ENCODE measurements at places on chromosomes 16 and 17.

DNA sequence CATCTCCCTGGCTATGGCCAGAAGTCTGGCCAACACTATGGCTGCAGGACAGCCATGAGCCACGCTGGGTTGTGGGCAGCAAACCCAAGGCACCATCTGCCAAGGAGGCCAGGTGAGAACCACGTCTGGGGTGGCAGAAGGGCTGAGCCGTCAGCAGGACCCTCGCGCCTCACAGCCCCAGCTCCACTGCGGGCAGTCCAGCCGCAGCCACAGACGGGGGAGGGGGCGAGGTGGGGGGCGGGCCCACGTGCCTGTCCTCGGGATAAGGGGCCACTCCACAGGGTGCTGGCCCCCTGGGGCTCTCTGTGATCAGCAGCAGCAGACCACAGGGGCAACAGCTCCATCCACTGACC is 6.5 kb upstream of the BAIAP2 start:
- DNase-seq, result no peak

GRCh38 chr16:29736112-29736511 is 9.7 kb downstream of the C16orf54 start:
- no peak for DNase-seq

DNA sequence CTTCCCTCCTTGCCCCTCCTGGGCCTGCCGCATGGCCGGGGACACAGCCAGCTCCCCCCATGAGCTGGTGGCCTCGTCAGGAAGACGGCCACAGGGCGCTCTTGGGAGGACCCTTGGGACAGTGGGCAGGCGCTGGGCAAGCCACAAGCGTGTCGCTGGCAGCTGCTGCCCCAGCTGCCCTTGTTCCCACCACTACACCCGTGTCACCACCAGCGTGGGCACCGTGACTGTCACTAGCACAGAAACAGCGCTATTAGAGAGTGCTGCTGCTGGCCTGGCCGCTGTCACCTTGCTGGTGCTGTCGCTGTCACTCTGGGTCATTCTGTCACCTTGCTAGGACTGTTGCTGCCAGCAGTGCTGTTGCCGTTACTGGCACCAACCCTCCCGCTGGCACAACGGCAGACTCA is 47.2 kb downstream of the ZFPM1 start:
- no peak for DNase-seq

DNA sequence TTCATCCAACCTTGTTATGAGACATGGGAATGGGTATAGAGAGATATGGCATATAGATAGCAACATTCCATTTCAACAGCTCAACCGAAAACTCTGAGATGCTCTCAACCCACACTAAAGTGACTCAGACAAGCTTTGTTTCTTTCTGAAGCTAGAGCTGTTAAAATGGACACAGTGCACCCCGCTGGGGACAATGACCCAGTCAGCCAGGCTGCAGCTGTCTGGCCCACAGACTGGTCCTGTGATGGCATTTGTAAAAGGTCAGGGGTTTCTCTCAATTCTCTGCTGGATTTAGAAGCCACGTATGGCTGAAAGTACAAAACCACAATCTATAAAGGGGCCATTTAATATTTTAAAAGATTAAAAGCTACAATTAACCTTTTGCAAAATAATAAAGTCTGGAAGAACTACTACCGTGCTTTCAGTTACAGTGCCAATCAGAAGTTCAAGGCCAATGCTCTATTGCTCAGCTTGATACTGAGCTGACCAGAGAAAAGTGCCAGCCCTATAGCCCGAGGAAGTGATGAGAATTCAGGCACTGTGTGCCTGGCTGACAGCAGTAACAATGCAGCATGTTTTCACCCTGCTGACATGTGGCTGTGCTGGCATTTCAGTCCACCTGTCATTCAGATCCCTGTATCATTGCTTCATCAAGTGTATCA is 60.2 kb downstream of the TEX2 start:
- no peak for DNase-seq

- no peak for DNase-seq
Measured at GRCh38 chr16:85511938-85512807, 100.9 kb upstream of the GSE1 start.

DNA sequence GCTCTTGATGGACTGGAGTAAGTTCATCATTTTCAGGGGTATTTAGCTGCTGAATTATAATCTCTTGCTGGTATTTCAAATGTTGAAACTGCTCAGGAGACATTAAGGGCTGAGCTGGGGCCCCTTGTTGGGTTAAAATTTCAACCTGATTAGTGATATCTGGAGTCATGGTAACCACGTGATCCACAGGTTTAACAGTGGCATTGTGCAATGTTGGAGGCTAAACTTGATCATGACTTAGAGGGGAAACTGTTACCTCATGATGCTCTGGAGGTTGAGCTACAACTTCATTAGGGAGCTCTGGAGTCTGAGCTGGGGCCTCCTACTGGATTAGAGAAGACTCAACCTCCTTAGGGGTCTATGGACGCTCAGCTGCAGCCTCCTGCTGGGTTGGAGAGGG is 17.2 kb upstream of the MPP2 start:
- DNase-seq, result no peak

- no peak for DNase-seq
Measured at GRCh38 chr17:50889528-50890118, 23.5 kb upstream of the TOB1 start.

GRCh38 chr17:45993962-45994627 is 5.0 kb upstream of the STH start:
- no peak for DNase-seq

GRCh38 chr17:44584443-44584842 is 27.2 kb downstream of the FZD2 start:
- DNase-seq, result no peak

GRCh38 chr17:40921026-40921425 is 16.4 kb downstream of the KRT23 start:
- no peak for DNase-seq

DNA sequence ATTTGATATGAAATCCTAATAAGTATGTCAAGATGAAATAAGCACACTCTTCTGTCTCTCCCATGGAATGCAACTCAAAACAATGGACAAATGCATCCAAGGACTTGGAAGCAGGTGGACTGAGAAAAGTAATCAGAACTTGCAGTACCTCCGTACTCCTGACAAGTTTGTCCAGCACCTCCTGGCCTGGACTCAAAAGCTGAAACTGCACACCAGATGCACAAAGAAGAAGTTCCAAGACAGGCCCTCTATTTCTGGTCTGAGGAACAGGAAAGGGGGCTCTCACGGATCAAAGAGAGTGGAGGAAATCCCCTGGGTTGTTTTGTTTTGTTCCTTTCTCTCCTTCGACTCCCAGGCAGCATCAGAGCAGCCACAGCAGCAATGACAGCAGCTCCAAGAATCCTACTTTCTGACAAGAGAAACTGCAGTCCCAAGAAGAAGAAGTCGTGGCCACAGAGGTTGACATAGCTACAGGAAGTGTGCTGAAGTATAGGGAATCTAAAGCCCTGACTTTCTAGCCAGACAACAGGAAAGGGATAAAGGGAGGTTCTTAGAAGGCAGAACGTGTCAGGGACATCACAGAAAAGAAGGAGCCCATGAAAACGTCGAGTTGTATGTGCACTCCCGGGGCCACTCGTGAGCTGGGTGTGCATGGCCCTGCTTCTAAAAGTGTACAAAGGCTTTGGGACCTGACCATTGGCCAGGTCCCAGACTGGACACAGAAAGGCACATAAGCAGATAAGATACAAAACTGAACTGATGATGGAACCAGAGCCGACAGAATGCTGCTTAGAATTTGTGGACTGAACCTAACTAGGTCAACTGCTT is 29.3 kb downstream of the AKAP10 start:
- DNase-seq, result no peak

DNA sequence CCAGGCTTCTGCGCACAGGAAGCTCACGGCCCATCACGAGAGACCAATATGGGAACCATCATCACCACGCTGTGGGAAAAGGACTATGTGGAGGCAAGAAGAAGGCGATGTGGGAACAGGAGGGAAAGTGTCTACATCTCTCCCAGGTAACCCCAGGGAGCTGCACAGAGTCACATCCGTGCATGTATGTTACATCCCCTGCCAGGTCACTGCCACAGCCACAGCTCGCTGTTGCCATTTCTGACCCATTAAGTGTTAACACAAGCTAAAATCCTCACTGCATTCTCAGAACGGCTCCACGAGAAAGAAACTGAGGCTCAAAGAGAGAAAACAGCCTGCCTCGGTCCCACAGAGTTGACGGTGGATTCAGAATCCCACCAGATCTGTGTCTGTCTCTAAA is 319.1 kb downstream of the FOXL1 start:
- no peak for DNase-seq

DNA sequence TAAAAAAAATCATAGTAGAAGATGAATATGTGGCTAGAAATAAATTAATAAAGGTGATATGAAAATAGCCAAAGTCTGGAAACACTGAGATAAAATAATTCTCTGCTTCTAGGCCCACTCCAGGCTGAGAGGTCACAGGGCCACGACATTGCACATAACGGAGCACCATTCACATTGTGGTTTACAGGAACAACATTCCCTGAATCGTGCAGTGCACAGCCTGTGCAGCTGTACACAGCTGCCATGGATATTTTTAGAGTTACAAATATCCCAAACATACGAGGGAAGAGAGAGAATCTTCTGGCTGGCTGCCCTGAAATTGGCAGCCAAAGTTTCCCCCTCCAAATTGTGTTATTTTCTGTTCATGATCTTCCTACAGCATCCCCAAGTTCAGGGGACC is 68.8 kb downstream of the GSG1L start:
- no peak for DNase-seq

GRCh38 chr16:19858340-19859018 is 26.2 kb downstream of the GPRC5B start:
- no peak for DNase-seq

GRCh38 chr16:74438492-74438979 is 17.3 kb upstream of the CLEC18B start:
- DNase-seq, result no peak

- DNase-seq, result no peak
Measured at GRCh38 chr16:56233795-56234566, 42.7 kb downstream of the GNAO1 start.

- no peak for DNase-seq
Measured at GRCh38 chr17:57332501-57332900, 76.2 kb downstream of the MSI2 start.

- DNase-seq, result no peak
Measured at GRCh38 chr17:74918906-74919305, 4.1 kb downstream of the USH1G start.

GRCh38 chr17:1047879-1048470 is 51.0 kb downstream of the TIMM22 start:
- DNase-seq, result no peak

GRCh38 chr17:55421179-55421934 is at the start of gene MMD:
Gene MMD (minus strand): TSS chr17:55421835. CDS start chr17:55421695, 140 bp downstream.
- no peak for DNase-seq

DNA sequence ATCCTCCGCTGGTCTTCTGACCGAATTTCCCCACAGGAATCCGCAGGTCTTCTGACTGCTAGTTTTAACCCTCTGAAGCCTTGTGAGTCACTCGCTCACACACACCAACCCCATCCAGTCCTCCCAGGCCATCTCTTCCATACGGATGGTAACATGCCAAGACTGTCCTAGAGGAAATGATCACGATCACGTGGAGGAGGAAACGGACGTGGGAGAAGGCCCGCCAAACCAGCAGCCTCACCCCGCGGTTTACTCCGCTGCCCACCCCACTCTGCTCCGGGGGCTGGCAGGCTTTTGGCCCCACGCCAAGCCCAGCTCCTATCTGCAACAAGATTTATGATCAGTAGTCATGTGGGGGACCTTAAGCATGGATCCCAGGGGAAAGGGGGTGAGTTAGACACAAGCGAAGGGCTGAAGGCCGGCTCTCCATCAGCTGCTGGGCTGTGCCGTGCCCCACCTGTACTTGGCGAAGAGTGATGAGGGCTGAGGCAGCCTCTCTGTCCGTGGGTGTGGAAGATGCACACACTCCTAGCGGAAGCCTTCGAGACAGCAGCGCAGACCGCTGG is 1.5 kb upstream of the FAAP100 start:
- peak; percentile 23 for DNase-seq

DNA sequence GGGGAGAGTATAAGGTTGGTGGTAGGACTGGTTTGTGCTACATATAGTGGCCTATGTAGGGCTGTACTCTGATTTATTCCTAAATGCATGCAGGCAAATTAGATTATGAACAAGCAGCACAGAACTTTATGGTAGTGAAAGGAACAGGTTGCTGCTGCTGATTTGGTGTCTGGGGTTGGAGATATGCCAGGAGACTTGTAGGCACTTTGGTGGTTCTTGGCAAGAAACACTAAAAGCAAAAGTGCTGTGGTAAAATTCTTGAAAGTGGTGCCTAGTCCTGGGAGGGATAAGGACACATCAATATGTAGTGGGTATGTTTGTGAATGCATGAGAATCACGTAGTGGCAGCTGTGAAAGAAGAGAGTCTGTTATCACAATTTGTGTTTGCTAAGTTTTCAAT is 2126.0 kb downstream of the TP53TG3F start:
- DNase-seq, result no peak

- no peak for DNase-seq
Measured at GRCh38 chr17:43784628-43785101, 4.4 kb downstream of the CFAP97D1 start.

DNA sequence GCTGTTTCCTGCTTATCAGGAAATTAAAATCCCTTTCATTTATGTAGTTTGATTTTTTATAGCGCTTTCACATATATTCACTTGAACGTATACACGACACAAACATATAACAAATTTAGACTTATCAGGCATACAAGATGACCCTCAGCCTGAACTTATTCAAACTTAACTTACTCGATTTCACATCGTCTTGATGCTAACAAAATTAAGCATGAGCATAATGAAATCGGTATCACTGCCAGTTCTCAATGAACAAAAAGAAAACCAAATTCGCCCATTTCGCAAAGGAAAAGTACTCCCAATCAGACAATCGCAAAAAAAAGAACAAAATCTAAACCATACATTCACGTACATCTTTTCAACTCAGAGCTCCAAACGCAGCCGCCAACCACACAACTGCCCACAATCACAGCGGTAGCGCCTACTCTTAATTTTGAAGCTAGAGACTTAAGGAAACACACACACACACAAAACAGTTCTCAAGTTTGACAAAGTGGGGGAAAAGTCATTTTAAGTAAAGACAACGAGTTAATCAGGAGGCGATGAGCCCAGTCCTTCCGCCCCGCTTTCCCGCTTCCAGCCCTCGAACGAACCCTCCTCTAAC is 1.1 kb downstream of the GJC1 start:
- peak; percentile 23 for DNase-seq

GRCh38 chr17:70636517-70637133 is 467.3 kb downstream of the KCNJ2 start:
- DNase-seq, result no peak

Measured in GDM1 (cell line).